ENCODE measurements at places on chromosomes 2 and 18.

DNA sequence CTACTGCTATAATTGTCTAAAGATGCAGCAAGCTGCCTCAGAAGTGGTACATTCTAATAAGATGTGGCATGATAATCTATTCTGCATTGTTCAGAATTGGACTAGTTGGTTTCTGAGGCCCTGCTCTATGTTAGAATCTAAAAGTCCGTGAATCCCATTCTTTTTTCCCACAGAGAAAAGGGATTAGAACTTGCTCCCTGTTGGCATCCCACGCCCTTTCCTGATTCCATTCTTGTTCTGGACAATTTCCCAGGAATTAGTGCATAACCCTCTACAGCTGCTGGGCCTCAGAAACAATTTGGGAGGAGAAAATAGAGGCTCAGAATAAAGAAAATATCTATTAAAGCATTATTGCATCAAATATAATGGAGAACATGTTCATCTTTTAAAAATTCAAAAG, 282.7 kb downstream of the NRXN1 start:
- DNase-seq = no peak

DNA sequence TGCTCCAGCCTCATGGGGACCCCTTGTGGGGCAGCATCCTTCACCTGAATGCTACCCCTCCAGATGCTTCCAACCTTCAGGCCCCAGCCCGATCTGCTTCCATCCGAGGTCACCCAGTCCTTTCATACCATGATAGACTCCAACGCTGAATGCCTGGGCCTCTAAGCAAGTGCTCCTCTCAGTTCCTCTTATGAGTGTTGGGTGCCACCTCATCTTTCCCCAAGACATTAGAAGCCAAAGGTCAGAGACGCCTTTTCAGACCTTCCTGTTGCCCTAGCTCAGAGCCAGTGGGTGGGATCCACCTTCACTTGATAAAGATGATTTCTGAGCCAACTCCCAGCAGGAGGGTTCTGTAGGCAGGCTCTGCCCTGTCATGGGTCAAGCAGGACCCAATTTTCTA, 174.5 kb upstream of the MGAT5 start:
- DNase-seq = no peak

DNA sequence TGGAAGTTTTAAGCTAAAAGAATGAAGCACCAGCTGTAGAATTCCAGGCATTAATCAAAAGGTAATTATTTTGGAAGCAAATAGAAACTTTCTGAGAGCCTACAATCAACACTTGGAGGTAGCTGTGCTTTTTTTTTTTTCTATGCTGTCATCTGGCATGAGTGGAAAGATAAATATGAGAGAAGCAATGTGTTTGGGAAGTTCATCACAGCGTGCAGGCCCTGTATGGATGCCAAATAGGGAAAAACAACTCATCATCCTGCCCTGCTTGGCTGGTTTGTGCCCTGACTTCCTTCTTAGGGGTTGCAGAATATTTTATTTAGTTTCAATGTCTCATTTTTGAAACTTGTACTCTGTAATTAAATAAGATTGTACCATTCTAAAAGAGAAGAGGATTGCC, 437.4 kb downstream of the PIK3C3 start:
- DNase-seq = no peak

- no peak for DNase-seq
Observed at GRCh38 chr2:34849827-34850226, 1250.7 kb upstream of the FAM98A start.

DNA sequence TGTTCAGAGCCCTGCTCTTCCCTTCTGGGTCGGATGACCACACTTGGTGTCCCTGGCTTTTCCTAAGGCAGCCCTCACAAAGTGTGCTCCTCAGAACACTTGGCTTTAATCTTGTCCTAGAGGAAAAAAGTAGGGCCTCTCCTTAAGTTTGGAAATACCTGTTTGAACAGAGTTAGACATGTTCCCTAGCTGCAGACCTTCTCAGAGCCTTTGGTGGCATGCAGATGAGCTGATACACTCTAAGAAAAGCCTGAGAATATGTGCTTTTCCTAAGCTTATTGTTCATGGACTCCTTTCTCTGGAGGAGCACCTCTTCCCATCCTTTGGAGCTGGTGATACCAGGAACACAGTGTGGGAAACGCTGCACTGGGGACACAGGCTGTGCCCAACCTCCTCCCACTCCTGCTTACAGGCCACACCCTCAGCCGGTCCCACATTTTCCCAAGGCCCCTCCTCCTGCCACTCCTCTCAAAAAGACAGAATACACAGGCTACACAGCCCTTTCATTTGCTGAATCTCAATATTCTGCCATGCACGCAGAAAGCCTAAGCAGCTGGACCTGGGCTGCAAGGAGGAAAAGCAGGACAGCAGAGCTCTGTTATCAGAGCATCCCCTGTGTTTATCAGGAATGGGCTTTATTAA, 443.6 kb downstream of the NBAS start:
- DNase-seq = no peak

- DNase-seq = no peak
Observed at GRCh38 chr2:73995810-73996209, 11.1 kb downstream of the TET3 start.

- no peak for DNase-seq
Observed at GRCh38 chr2:181536730-181537129, 79.5 kb downstream of the ITGA4 start.

GRCh38 chr2:121491518-121491917, 39.2 kb upstream of the RNU4ATAC start:
- DNase-seq = no peak

GRCh38 chr2:100599566-100599965, 36.8 kb downstream of the PDCL3 start:
- no peak for DNase-seq

GRCh38 chr2:46812361-46813019, 103.1 kb downstream of the MCFD2 start:
- no peak for DNase-seq

DNA sequence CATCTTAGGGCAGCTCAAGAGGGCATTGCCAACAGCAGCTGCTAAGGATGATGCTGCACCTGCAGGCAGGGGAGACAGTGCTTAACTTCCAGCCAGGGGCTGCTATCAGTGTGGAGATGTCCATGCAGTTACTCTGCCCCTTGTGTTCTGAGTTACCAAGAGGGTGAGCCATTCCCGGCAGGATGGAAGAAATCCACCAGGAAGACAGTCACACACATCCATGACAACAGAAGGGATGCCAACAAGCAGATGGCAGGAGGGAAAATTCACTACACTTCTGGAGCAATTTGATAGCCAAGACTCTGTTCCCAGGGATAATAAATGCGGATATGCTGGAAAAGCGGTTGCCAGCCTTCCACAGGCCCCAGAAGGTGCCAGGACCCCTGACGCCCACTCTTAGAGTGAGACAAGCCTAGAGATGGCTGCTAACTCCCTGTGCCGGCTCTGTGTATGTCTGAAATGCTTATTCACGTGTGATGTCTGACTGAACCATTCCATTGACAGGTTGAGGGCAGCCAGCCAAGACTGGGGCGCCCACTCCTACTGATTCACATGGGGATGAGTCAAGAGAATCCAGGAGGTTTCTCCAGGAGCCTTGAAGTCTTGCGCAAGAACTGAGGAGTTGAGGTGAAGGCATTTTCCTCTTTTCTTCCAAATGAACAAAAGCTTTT, 24.5 kb downstream of the LOXHD1 start:
- DNase-seq = no peak

GRCh38 chr2:103527278-103527677, 765.4 kb downstream of the TMEM182 start:
- no peak for DNase-seq

DNA sequence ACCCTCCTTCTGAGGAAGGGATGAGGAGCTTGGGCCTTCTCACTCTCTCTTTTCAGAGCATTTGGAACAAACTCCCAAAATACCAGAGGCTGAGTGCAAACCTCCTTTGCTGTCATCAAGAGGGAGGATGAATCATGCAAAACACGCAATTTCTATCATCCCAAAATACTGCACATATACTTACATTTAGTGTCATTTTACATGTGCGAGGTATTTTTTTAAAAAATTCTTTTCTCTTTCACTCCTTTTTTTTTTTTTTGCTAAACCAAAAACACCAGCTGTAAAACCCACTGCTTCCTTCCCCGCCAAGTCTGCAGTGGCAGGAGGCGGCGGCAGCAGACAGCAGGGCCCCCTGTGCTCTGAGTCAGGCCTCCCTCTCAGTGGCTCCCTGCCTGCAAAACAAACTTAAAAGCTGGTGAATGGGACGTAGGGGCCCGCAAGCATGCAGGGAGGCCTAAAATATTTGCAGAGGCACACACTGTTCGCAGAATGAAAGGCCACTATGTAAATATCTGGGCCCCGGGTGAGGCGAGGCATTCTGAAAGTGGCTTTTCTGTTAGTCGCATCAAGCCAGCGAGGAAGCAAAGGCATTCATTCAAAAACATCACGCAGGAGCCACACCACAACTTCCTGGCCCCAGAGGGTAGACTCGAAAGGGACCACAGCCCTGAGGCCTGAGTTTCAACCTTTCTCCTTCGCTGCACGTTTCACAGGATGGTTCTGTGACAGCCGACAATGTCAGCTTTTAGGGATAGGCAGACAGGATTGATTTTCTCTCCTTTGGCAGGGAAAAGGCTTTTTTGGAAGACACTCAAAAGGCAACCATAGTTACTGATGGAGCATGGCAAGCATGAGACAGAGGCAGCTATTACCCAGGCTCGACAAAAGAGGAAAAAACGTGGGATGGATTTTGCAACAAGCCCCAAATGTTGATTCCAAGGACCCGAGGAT, 73.4 kb downstream of the ACTR2 start:
- DNase-seq = peak; percentile 83

DNA sequence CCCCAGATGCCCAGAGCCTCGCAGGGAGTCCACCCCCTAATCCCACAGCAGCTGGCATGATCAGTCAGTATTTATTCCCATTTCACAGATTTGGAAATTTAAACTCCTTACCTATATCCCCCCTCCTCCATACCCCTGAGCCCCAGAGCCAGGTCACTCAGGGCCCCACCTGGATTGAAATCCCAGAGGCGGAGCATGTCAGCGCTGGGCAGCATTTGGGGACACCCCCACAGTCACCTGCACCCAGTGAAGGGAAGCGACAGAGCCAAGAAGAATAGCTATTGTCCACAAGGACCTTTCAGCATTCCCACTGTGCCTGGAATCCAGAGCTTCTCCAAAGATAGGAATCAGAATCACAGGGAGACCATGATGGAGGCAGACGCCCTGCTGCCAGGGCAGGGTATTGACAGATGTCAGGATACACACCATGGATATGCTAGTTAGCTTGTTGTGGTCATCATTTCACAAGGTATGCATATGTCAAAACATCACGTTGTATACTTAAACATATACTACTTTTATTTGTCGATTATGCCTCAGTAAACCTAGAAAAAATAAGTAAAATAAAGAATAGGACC, 968 bp upstream of the ASTL start:
- no peak for DNase-seq

DNA sequence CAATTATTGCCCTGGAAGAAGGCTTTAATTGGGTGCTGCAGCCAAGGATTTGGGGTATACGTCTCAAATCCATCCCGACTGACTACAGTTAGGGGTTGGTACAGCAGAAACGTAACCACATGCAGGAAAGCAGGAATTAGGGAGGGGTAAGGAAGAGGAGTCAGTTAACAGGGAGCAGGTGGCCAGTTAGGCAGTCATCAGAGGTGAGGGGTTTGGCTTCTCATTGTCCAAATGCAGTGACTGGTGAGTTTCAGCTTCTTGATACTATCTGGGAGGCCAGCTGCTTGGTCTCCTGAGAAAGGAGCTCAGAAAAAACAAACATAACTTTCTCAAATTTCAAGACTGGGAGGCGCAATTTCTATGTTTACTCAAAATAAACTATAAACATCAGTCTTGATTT, 38.8 kb upstream of the UBE2F start:
- no peak for DNase-seq

DNA sequence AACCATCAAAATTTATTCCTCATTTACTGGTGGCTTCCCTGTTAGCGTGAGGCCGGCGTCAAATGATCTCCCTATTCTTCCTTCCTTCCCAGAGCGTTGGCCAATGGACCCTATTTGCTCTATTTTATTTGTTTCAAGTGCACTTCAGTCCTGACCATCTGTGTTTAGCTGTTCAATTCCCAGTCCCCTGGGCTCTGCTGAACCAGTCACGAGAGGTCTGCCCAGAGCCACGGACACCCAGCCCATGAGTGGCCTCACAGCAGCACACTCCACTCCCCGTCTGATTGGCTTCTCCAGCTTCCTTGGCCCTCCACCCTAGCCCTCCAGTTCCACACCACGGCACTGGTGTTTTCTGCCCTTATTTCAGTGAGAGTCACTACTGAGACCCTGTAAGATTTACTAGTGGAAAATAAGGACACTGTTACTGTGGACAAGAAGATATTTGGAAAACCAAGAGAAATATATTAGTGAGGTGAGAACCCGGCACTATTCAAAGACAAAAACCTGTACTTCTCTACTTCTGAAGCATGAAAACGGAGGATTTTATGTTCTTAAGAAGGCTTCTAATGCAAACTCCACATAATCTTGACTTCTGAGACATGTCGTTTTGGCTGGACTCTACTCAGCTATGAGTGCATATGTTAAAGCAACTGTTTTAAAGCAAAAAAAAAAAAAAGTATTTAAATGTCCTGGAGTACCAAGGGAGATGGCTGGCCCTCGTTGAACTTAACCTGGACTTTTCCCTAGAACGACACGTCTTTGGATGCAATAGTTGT, 86.6 kb downstream of the COL6A3 start:
- DNase-seq = no peak

GRCh38 chr2:218880102-218880858, at the start of gene WNT10A:
WNT10A (plus strand) TSS chr2:218880852; CDS start chr2:218880996, 144 bp downstream.
- peak; percentile 96 for DNase-seq

- DNase-seq = no peak
Observed at GRCh38 chr2:191894681-191895147, 47.8 kb upstream of the CAVIN2 start.

GRCh38 chr18:55421615-55422419, 166.2 kb downstream of the TCF4 start:
- DNase-seq = peak; percentile 89

GRCh38 chr2:29420464-29420863, 305.2 kb downstream of the CLIP4 start:
- no peak for DNase-seq

DNA sequence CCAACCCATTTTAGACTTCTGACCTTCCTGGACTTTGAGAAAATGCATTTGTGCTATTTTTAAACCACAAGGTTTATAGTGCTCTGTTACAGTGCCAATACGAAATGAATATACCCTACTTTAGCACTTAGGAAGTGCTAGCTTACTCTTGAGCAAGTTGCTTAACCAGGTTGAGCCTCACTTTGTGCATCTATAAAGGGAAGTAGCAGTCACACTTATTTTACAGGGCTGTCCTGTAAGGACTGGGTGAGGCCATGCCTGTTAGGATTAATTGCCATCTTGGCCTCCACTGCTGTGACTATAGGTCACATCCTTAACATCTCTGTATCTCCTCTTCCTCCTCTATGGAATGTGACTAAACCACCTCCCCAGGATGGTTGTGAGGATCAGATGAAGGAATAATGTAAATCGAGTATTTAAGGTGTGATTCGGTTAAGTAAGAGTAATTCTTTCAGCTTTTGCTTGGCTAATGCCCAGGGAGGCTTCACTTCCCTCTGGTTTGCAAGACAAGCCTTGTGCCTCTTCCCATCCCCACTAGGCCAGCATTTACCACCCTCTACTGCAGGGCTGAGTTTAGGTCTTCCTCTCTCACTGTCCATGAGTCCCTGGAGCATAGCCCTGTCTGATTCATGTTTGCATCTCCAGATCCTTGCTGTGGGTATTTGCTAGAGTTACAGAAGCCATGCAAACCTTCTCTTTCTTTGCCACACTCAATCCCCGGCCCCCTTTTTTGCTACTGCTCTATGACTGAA, 341.2 kb downstream of the ZNF521 start:
- DNase-seq = no peak

GRCh38 chr2:230873661-230874401, 9.1 kb downstream of the ITM2C start:
- DNase-seq = peak; percentile 73

GRCh38 chr18:23943104-23943503, 71.5 kb upstream of the TTC39C start:
- DNase-seq = no peak
